HAP-1 (cell line): ENCODE measurements at places on chromosomes 7 and 10.

DNA sequence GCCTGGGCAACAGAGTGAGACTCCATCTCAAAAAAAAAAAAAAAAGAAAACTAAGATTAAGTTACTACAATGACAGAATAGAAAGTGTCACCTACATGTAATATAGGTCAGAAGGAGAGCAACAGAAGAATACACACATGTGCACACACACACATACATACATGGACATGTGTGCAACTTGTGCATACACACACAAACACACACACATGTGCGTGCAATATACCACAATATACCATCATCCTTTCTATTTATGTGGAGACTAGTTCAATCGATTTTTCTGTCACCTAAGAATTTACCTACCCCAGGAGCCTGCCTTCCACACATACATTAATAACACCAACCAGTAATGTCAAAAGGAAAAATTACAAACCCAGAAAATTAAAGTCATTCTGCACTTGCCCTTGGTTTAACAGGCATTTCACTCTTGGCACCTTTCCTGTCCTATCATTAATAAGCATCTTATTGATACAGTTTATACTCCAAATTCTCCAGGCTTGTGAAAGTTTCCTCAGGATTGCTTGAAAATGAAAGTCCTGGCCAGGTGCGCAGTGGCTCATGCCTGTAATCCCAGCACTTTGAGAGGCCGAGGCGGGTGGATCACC lies 2.5 kb downstream of the PNLIPRP1 start:
- no peak for DNase-seq

- DNase-seq: no peak
These were observed 133.5 kb downstream of the MTPAP start for GRCh38 chr10:30215623-30216022.

DNA sequence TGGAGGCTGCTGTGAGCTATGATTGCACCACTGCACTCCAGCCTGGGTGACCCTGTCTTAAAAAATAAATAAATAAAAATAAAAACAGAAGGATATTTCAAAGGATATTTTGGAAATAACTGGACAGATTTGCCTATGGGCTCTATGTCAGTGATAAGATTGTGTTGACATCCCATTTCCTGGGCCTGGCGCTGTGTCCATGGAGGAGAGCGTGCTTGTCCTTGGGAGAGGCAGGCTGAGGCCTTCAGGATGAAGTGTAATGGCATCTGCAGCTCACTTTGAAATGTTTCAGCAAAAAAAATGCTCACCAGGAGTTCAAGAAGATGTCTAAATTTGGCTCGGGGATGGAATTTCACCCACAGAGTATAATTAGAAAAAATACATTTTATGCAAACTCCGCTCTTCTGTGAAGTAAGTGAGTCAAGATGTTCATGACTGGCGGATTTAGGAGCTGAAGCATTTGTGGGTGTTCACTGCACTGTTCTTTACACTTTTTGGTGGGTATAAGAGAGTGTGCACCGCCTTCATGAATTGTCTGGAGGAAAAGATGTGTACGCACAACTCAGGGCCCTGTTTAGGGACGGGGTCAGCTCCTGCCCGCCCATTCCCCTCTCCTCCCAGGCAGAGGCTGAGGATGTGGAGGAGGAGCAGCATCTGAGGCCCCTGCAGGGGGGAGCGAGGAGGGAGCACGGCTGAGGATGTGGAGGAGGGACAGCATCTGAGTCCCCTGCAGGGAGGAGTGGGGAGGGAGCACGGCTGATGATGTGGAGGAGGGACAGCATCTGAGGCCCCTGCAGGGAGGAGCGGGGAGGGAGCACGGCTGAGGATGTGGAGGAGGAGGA lies 18.5 kb upstream of the FOXL3 start:
- no peak for DNase-seq

GRCh38 chr7:28207486-28208158 lies 27.0 kb upstream of the JAZF1 start:
- DNase-seq: no peak

- no peak for DNase-seq
These were observed 41.0 kb upstream of the RAPGEF5 start for GRCh38 chr7:22397981-22398380.

DNA sequence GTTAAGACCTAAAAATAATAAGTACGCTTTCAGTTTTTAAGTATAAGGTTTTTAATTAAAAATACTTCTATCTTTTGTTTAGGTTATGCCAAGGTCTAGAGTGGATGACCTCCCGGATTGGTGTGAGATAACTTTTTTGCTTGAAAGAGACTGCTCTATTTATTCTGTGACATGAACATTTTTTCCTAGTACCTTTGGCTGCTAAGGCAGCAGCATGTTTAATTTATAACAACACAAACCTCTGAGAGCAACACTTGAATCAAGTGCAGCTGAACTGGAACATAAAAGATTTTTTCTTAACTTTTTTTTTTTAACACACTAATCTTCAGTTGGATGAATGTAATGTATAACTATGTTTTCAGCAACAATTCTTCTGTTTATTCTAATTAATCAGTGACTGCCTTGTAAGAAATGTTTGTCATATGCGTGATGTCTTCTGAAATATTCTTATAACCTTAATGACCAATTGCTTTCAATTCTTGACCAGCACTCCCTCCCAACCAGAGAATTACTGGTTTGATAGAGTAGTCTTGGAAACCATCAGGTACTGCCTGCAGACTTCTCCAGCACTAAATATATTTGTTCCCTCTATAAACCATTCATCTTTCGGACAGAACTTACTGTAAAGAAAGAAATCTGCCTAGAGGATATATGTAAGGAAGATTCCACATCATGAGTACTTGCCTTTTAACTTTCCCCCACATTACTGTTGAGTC lies 16.0 kb downstream of the ARL5B start:
- no peak for DNase-seq

DNA sequence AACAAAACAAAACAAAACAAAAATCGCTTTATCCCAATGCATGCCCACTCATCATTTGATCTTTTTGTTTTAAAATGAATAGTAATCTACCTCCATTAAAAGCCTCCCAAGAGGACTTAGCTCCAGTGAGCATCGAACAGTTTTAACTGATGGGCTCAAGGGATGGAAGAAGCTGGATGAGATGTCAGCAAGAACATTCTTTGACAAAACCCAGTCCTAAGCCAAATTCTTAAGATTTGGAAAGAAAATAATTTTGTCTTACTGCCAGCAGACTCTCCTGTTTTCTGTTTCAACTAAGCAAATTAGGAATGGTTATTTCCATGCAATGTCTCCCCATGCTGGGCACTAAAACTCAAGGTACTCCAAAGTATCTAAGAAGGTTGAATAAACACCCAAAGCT lies 127.3 kb downstream of the RNLS start:
- DNase-seq: no peak

DNA sequence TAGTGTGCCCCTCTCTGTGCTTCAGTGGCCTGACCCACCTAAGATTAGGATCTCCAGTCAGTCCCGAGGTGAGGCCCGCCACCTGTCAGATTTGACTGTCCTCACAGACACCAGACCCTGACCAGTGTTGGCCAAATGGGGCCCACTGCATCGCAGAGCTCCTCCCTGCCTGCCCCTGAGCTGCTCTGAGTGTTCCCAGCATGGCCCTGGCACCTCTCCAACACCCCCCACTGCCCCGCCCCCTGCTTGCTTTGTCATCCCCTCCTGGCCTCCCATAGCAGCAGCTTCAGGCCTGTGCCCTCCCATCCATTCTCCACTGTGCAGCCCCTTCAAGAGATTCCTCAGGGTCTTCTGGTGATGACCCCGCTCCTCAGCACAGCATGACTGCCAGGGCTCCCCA lies 67.6 kb downstream of the C10orf120 start:
- DNase-seq: no peak

DNA sequence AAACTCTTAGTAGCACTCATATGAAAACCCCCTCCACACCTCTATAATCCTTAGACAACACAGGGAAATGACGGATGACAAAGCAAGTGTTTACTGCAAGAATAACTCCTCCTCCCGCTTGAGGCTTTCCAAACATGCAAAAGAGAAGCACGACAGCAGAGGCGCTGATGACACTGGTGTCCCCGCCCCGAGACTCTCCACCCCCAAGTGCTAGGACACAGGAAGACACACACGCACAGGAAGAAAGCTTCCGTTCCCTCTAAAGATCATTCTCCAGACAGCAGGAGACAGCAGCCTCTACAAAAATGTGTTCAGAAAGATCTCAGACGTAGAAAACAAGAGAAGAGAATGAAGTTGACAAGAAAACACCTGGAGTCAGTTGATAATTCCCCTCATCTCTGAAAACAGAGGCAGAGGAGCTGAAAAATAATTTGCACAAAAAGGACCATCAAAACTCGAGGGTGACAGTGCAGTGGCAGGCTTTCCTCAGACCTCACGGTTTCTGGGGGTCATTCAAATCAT lies 90.2 kb downstream of the DLG5 start:
- DNase-seq: peak; percentile 79

- DNase-seq: no peak
These were observed 194.7 kb upstream of the SEMA3A start for GRCh38 chr7:84389242-84389641.

GRCh38 chr7:129831424-129832058 lies 121.2 kb downstream of the UBE2H start:
- DNase-seq: no peak

DNA sequence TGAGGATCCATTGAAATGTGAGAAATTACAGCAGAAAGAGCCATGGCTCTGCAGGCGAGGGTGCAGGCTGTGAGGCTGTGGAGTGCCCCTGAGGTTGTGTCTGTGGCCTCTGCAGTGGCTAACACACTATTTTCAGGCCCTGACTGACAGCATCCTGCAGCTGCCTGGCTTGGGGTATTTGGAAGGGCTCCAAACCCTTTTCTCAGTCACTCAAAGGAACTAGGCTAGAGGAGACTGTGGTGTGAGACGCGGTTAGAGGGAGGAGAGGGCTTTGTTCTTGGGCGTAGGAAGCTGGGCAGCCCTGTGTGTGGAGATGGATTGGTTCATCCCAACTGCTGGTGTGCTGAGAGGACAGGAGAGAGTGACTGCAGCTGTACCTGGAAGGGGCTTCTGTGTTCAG lies 134.9 kb downstream of the RAMP3 start:
- DNase-seq: no peak

GRCh38 chr7:71661671-71662224 lies 529.8 kb downstream of the GALNT17 start:
- no peak for DNase-seq

GRCh38 chr7:100407285-100408180 lies 21.0 kb downstream of the ZCWPW1 start:
- peak; percentile 57 for DNase-seq

DNA sequence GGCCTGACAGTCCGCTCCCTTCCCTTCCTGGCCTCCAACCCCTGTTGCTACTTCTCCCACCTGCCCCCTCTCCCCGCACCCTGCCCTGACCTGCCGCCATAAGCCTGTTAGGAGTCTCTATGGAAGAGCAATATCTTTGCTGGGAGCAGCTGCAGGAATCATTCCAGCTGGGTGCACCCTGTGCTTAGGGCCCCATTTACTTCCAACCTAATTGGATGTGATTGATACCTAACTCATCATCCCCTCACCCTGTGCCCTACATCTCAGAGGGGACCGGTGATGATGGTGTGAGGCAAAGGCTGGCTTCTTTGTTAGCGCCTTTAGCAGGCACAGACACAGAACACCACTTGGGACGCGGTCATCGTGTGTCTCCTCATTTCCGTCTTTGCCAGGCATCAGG lies 80.0 kb upstream of the FAM180A start:
- DNase-seq: no peak

GRCh38 chr7:11833431-11833830 lies 1.4 kb upstream of the THSD7A start:
- peak; percentile 26 for DNase-seq

DNA sequence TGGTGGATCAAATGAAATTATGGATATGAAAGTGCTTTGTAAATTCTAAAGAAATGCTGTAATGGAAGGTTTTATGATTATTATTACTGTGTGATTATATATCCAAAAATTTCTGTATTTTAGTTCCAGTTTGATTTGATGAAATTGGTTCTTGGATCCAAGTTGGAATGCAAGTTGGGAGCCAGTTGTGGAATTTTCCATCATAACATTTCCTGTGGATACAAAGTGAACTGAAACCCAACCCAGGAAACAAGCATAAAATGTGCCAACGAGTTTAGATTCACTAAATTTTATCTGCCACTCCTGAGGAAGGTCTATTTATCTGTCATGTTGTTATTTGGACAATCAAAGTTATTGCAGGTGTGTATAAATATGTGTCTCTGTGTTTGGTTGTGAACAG lies 131.4 kb upstream of the MDFIC start:
- DNase-seq: no peak

DNA sequence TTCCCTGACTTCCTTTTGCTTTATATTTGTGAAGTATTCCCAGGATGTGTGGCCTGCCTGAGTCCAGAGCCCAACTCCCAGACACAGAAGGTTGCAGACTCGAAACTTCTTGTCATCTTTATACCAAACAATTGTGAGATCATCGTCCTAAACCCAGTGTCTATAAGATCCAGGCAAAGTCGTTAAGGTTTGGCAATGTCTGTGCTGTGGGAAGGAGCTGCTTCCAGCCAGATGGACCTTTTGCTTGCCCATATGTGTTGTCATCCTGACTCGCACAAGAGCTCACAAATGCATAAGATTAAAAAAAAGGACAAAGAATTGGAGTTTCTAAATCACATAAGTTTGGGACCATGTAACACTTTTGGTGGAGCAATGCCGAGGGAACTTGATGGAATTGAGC lies 37.0 kb downstream of the WNT2 start:
- DNase-seq: no peak
